ENCODE measurements at places on chromosomes 2 and 18.

DNA sequence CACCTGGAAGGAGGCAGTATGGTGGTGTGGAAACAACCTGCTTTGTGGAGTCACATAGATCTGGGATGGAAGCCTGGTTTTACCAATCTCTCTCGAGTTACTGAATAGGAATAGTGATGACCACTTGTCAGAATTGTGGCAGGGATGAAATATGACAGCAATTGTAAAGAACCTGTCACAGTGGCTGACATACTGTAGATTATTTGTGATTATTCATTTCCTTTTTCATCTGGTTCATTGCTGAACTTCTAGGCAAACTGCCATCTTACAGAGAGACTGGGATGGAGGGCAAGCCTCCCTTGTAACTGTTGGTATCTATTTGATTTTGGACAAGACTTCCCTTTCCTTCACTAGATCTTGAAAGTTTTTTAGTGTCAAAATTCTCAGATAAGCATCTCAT lies 42.0 kb downstream of the FMNL2 start:
- no peak for DNase-seq

DNA sequence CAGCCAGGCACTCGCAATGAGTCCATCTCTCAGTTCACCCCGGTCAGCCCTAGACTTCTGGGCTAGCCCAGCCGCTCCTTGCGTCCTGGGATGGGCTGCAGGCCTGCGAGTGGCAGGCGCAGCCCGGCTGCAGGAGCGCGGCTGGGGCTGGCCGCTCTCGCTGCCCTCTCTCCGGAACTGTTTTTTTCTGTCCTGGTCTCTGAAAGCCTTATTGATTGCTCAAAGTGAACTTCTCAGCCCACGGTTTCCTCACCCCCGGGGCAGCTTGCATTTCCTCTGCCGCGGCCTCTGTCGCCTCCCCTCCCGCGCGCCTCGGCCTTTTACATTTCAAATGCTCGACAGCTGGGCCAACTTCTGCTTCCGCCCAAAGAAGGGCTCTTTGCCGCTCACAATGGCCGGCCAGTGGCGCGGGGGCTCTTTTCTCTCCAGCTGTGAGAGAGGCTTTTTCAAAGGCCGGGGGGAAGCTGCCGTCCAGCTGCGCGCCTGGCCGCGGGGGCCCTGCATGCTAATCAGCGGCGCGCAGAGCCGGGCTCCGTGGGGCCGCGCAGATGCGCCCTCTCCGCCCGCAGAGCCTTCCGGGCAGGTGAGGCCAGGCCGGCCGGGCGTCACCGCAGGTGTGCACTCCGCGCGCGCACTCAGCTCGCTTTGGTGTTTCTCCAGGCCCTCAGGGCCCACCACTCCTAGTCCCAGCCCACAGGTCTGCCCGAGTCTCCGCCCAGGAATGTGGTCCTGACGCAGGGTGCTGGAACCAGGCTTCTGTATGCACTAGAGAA lies 513.8 kb downstream of the RNF144A start:
- DNase-seq: peak; percentile 24

DNA sequence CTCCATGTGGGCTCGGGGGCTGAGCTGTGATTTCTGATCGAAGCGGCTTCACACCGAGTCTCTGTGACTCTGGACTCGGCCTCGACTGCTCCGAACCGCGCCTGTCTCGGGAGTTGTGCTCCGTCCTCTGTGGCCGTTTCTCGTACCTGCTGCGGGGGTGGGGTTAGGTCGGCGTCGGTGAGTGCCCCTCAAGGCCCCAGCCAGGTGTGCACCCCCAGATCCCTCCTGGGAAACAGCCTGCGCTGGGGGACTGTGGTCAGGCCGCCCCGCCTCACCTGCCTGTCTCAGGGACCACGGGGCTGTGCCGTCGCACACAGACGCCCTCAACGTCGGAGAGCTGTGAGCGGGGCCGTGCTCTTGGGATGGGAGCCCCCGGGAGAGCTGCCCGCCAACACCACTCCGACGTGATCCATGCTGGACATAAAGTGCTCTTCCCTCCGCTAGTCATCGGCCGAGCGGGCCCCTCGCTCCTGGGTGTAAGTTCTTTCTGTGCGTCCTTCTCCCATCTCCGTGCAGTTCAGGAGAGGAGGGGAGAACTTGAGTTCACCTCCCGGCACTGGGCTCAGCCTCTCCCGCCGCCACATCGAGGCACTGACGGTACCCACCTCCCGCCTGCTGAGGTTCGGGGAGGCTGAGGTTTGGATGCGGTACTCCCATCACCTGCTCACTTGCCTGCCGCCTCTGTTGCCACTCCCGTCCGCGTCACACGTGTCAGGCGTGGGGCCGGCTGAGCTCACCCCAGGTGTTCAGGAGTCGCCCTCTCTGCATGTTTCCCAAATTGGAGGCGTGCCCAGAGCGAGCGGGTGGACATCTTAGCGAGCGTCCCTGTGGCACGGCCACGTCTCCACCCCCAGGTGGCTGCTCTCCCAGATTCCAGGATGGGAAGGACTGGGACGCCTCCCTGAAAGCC lies 55.7 kb downstream of the CTDP1 start:
- no peak for DNase-seq

GRCh38 chr18:5469340-5469739 lies 74.5 kb downstream of the EPB41L3 start:
- no peak for DNase-seq

DNA sequence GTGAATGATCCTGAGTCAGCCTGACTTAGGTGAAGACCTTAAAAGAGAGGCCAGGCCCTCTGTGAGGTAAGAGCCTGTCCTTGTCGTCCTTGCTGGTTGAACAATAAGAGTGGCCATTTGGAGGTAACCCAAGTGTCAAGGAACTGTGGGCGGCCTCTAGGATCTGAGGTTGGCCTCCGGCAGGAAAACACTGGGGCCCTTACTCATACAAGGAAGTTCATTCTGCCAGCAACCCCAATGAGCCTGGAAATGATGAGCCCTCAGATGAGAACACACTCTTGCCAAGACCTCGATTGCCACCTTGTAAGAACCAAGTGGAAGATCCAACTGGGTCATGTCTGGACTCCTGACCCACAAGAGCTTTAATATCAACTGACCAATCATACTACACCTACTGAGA lies 95.5 kb upstream of the LRATD1 start:
- no peak for DNase-seq
